ENCODE measurements at places on chromosomes 12 and 14.

DNA sequence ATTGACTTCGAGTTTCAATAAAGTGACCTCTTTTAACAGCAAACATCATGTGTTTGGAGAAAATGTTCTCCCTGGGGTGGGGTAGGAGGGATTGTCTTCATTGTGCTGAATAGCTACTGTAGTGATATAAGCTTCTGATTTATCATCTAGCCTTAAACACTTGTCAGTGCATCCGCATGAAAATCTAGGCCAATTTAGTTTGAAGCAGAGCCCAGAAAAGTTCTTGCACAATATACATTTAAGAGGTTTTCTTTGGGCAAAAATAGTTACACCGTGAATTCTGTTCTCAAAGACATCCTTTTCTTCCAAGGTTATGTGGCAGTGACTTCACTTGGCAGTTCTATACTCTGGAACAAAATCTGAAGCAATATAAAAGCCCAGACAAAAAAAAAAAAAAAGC, 136.0 kb upstream of the IFNG-AS1 start:
- DNase-seq, result peak; percentile 67

GRCh38 chr14:96380735-96381134, 11.2 kb upstream of the AK7 start:
- DNase-seq, result no peak

- DNase-seq, result peak; percentile 55
Observed at GRCh38 chr12:115140981-115141655, 457.1 kb upstream of the TBX3 start.

- no peak for DNase-seq
Observed at GRCh38 chr12:99386907-99387306, 260.6 kb upstream of the GARIN6 start.

DNA sequence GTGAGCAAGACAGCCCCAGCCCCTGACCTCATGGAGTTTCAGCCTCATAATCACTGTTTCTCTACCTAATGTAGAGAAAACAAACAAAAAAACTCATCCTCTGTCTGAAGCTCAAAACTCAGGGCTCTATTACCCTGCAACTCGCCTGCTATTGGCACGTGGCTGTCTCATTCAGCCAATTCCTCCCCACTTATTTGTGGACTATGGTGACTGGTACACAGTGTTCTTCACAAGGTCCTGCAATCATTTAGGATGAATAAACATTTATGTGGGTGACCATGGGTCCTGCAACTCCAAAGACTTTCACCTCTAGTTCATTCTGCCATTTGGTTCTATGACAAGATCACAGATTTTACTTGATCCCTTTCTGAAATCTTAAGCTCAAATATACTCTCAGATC, 4.7 kb downstream of the PPP2R3C start:
- no peak for DNase-seq

DNA sequence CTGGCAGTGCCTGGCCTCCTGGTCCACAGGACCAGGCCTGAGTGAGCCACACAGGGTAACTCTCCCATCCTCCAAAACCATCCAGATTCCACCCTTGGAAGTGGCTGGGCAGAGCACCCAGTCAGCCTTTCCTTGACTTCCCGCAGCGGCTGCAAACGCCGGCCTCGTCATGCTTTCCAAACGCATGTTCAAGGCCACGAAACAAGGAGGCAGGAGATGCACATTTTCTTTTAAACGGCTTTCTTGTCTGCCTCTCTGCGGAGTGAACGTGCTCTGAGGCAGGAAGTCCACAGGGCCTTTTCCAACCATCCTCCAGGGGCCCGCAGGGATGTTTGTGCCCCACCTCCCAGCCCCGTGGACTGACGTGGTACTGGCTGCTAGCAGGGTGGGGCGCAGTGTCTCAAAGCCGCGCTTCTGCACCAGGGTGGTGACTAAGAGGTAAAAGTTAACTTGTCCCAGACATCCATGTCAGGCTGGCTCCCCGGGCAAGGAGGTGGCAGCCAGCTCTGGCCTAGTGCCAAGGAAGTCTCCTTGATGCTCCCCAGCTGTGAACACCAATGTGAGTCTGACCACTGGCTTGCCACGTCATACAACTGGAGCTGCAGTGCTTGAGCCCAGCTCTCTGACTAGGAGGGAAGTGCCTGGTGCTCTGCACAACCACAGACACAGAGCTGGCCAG, 45.0 kb downstream of the KCNA5 start:
- DNase-seq, result no peak

DNA sequence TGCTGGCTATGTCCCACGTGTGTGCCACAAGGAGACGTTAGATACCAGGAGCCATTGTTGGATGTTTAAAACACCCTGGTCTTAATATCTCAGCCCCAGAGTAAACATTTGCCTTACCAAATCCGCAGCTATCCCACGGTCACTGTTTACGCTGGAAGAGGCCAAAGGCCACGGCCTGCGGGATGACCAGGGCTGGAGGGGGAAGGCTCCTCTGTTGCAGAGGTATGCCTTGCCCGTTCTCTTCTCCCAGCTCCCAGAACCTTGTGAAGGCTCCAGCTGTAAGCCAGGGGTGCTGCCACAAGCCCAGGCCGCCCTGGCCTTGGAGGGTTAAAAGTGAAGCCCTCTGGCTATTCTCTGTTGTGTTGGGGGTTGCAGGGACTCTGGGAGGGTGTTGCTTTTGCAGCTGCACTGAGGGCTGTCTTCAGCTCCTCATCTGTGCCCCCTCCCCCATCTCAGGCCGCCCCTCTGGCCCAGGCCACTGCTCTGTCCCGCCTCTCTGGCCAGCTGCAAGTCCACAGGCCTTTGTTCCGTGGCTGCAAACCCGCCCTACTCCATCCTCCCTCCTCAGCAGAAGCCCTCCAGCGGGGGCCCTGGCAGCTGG, 2.5 kb downstream of the PLEKHG3 start:
- DNase-seq, result peak; percentile 75

DNA sequence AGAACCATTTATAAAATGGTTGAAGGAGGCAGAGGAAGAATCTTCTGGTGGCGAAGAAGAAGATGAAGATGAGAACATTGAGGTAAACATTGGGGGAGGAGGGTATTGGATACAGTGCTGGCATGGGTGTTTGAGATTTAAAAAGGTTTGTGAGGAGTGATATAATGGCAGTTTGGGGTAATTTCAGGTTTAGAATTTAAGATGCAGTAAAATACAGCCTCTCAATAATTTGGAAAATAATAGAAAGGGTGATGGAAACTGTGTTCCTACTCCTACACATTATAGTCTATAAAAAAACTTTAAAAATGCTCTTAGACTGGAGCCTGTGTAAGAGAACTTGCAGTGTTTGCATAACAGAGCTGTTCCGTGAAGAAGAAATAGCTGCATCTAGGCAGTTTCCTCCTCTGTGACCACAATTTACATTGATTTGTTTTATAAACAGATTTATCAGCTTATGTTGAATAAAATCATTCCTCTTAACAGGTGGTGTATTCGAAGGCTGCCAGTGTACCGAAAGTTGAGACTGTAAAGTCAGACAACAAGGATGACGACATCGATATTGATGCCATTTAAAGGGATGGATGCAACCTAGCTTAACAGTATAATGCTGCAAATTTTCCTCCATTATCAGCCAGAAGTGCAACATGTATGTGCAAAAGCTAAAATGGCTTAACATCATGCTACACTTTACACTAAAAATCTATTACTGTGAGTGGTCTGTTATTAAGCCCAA, 6.6 kb downstream of the EIF5 start:
- DNase-seq, result no peak

- DNase-seq, result peak; percentile 89
Observed at GRCh38 chr12:8914716-8915526, 612 bp downstream of the PHC1 start.

DNA sequence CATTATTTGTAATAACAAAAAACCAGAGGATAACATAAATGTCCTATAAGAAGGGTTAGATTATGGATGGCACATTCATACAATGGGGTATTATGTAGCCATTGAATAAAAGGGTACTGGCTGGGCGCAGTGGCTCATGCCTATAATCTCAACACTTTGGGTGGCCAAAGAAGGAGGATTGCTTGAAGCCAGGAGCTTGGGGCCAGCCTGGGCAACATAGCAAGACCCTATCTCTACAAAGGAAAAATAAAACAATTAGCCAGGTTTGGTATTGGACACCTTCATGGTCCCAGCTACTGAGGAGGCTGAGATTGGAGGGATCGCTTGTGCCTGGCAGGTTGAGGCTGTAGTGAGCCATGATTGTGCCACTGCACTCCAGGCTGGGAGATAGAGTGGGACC, 14.8 kb downstream of the PTPN11 start:
- DNase-seq, result no peak

DNA sequence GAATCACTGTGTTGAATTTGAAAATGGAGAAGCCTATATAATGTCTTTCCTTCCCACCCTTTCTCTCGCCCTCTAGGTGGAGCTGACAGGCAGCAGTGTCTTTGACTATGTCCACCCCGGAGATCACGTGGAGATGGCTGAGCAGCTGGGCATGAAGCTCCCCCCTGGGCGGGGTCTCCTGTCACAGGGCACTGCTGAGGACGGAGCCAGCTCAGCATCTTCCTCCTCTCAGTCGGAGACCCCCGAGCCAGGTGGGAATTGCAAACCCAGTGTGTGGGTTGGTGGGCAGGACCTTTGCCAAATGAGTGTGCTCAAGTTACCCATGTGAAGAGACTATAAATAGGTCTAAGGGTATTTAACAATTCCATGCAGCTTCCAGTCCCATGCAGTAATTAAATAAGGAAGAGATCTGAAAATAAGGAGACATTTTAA, 274.7 kb downstream of the EGLN3 start:
- DNase-seq, result no peak

DNA sequence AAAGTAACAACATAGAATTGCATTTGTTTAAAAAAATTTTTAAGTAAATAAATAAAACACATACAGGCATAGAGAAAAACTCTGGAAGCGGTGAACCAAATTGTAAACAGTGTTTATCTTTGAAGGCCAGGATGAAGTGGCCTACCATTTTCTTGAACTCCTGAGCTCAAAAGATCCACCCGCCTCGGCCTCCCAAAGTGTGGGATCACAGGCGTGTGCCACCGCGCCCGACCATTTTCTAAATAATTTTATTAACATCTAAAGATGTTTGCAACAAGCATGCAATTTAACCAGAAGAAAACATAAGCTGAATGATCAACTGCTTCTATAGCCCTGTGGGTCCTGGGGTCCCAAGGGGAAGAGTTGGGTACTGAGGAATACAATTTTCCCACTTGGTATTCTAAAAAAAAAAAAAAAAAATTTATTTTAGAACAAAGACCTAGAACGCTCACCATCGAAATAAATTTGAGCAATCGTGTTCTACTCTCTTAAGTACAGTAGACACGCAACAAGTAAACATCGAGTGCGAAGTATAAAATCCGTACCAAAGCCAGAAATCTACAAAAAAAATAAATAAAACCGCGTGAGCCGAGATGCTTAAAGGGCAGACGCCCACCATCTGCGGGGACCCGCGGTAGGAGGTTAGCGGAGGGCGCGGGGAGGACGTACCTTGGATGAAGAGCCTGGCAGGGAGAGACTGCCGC, 484 bp downstream of the MIS18BP1 start:
- DNase-seq, result peak; percentile 44

DNA sequence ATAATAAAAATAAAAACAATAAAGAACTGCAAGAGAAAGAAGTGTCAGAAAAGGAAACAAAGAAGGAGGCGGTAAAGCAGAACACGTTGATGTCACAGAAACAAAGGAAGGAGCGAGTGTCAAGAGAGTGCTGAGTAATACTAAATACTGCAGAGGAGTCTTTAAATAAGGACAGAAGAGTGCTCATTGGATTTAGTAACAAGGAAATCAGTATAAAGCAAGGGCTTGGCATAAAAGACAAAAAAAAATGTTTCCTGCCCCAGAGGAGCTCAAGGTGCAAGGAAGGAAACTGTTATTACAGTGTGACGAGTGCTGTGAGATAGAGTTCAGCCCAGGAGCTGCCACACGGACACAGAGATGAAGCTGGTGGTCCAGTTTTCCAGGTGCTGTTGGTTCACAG, 8.4 kb upstream of the TUBA1A start:
- no peak for DNase-seq

- DNase-seq, result no peak
Observed at GRCh38 chr14:105075379-105076295, 10.4 kb upstream of the GPR132 start.

GRCh38 chr14:75018694-75019093, 16.0 kb downstream of the EIF2B2 start:
- DNase-seq, result no peak

DNA sequence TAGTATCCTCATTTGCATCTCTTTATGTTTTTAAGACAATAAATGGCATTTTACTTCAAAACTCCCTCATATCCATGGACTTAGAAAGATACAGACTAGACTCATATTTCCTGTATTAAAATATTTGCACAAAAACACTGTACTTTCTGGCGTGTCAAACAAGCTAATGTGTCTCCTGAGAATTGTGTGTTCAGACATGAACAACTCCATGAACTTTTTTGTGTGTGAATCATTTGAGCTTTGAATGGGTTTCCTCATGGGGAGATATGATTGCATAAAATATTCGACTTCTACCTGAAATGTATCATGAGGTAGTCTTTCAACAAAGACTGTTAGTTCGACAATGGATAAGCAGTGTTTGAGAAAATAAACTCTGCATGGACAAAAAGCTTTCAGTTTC, 58.8 kb downstream of the TMEM30B start:
- peak; percentile 56 for DNase-seq

Measured in muscle of back (tissue), 13 donors.